ENCODE measurements at places on chromosomes 6 and 20.

DNA sequence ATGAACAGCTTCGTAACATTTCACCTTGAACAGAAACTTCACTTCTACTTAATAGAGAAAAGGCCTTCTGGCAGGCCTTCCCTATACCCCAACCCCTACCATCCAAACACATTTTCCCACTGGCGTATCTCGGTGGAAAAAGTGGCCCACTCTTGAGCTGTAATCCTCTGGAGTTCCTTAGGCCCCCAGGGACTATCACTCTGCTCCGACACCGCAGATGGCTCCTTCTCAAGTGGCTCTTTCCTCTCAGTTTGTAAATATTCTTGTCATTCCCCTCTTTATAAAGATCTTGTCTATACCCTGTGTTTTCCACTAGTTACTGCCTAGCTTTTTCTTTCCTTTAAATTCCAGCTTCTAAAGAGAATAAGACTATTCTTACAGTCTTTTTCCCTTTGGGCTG lies 108.7 kb downstream of the MYB start:
- DNase-seq = no peak

GRCh38 chr20:52963131-52963530 lies 9.0 kb upstream of the TSHZ2 start:
- peak; percentile 70 for DNase-seq

GRCh38 chr20:38084425-38084951 lies 50.9 kb downstream of the RPRD1B start:
- DNase-seq = peak; percentile 82

- DNase-seq = no peak
These were observed 38.7 kb upstream of the SMIM28 start for GRCh38 chr6:138339024-138339423.

- DNase-seq = peak; percentile 76
These were observed 212.3 kb upstream of the TBX18 start for GRCh38 chr6:84976526-84977362.

- DNase-seq = no peak
These were observed 94.4 kb upstream of the MAP7 start for GRCh38 chr6:136644597-136644952.

- peak; percentile 66 for DNase-seq
These were observed 512.8 kb upstream of the JARID2 start for GRCh38 chr6:14732844-14733757.

GRCh38 chr6:138226700-138227315 lies 8.5 kb upstream of the PBOV1 start:
- DNase-seq = peak; percentile 31

DNA sequence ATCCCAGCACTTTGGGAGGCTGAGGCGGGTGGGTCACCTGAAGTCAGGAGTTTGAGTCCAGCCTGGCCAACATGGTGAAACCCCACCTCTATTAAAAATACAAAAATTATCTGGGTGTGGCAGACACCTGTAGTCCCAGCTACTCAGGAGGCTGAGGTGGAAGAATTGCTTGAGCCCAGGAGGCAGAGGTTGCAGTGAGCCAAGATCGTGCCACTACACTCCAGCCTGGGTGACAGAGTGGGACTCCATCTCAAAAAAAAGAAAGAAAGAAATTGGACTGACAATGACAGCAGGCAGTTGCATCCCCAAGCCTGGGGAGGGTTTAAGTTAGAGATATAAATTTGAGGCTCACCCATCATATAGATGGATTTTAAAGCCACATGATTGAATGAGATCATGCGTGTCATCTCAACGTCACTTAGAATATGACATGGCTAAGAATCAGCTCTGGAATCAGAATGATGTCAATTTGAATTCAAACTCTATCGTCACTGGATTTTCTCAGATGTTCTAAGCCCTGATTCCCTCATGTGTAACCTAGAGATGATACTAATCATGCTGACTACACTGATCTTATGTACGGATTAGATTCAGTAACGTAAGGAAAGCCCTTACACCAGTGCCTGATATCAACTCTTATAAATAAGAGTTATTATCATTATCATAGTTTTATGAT lies 534.0 kb upstream of the JARID2 start:
- no peak for DNase-seq

DNA sequence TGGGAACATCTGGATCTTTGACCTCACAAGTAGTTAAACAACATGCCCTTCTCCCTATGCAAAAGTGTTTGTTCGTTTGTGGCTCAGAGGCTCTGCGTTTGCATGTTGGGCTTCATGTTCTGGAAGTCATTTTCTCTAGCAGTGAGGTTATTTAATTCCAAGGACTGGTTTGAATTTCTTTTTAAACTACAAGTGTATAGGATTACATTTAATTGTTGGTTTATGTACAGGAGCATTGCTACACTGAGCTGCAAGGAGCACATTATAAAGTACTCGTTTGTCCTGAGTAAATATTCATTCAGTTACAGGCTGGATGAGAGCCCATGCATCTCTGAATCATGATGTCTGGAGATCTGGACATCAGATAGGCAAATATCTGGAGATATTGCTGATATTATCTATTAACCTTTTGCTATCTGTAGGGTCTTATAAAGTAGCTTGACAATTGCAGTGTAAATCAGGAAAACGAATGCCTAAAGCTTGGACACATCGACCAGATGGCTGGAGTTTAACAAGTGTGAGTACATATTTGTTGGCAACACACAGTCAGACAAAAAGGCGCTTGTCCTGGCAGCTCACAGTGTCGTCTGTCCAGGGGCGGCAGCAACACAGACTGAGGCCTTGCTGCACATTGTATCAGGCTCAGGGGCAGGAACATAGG lies 84.6 kb downstream of the PDE7B start:
- peak; percentile 91 for DNase-seq

DNA sequence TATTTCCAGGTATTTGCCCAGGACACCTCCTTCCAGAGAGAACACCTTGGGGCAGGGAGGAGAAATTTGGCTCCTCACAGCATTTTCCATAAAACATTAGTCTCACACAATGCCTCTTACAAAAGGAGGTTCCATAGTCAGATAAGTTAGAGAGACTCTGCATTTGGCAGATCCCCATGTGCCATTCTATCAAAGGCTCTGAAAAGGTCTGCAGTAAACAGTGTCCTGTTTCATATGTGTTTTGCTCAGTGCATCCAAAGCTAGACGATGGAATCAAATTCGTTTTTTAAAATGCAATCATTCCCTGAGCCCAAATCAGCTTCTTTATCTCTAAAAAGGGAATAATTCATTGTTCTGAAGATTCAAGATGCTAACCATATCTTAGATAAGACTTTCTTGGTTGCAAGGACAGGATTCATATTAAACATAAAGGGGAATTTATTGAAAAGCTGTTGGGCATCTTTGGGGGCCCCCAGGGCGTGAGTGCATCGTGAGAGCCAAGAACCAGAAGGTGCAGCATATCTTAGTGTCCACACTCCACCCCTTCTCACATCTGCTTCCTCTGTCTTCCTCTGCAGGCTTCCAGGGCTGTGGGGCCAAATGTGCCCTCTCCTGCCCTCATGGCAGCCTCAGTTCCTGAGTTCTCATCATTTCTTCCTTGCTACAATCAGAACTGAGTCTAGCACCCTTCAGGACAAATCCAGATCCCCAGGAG lies 41.4 kb upstream of the MLN start:
- DNase-seq = no peak

GRCh38 chr6:148934961-148935360 lies 188.1 kb downstream of the UST start:
- peak; percentile 91 for DNase-seq

GRCh38 chr6:106488494-106489370 lies 128.2 kb downstream of the CRYBG1 start:
- DNase-seq = peak; percentile 67

DNA sequence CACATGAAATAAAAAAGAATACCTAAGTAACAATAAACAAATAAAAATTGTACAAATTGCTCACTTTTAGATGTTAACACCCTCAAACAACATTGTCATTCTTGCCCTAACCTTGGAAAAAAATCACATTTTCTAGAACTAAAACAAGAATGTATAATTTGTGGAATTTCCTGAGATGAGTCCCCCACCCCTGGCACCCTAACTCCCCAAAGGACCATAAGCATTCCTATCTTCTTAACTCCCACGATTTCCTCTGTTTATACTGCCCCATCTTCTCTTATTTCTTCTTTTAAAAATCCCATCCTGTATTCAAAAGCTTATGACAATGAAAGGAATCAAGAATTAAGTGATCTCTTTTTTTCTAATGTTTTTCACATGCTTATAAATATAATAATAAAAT lies 70.9 kb downstream of the IBTK start:
- DNase-seq = peak; percentile 63

DNA sequence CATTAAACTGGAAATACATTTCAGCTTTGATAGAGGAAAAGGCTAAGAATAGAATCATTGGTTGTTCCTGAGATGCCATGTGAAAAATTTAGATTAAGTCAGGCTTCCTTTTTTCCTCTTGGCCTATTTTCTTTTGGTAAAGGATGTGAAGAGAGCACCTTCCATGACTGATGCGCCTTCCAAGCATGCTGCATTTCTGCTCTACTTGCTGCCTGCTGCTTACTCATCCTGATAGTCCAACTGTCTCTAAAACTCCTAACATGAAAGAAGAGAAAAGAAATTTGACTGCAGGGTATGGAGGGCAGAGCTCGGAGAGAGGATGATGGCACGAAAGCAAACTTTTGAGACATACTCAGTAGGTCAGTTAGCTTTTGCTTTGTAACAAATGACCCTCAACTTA lies 28.8 kb downstream of the SNAP25 start:
- DNase-seq = peak; percentile 6

All from fibroblast of upper back skin (primary cell).